ENCODE measurements at places on chromosomes 7 and 10.

DNA sequence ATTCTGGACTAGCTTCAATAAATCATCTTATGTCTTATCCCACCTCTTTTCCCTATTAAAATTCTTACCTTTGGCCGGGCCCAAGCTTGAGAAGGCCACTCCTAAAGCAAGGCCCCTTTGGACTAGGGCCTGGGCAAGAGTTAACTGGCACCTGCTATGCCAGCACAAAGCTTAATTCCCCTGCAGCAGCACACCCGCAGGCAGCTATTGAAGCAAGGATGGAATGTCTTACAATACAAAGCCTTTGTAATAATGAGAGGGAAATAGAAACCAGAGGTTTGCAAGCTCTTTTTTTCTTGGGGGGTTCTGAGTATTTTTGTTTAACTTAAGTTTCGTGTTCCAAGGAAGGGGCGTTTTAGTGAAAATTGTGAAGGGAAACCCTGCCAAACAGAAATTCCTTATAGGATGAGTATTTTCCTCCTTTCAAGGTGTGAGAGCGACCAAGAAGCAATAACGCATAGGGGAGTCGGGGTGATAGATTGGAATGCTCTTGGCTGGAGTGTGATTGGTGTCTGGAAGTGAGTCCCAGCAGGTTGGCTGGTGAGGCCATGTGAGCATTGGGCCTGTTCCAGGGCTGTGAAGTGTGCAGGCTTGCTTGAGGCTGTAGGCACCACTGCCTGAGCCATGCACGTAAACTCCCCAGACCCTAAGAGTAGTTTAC is 148.5 kb downstream of the KIAA1217 start:
- DNase-seq, result no peak

DNA sequence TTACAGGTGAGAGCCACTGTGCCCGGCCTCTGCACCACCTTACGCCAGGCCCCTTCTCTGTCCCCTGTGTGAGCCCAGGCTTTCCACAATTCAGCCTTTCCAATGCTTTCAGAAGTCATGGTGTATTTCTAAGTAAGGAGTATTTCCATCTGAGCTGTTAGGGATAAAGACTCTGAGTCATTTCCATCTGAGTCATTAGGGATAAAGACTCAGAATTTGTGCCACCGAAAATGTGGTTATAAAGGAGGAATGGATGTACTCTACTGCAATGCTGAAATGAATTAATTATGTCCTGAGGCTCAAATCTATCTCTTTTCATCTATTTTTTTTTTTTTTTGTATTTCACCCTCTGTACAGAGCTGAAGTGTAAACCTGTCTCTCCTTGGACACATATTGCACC is 84.0 kb downstream of the GATA3 start:
- no peak for DNase-seq

- DNase-seq, result no peak
These were observed 97.1 kb upstream of the ARID5B start for GRCh38 chr10:61804414-61804813.

GRCh38 chr7:68020102-68020501 is 1023.5 kb downstream of the TYW1 start:
- DNase-seq, result no peak

DNA sequence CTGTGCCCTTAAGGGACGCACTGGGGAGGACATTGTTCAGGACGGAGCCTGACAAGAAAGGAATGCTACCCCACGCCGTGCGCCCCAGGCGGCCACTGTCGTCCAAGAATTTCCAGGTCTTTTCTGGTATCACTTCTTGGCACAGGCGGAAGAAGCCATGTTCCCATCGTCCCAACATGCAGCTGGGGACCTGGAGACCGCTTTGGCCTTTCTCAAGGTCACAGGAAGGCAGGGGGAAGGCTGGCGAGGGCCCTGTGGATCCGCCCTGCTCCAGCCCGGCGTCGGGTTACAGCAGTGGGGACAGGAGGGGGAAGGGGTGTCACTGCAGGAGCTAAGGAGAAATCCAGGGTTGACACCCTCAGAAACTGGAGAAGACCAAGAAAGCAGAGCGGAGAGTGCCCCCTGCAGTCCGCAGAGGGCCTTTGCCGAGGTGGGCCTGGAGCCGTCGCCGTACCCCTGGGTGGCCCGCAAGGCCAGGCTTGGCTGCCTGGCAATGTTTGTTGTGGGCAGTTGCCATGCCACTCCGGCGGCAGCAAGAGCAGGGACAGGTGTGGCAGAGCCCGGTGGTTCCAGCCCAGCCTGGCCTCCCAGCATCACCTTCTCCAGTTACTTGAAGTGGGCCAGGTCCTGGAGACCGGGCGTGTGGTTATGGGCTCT is 104.1 kb downstream of the LHPP start:
- DNase-seq, result peak; percentile 5

DNA sequence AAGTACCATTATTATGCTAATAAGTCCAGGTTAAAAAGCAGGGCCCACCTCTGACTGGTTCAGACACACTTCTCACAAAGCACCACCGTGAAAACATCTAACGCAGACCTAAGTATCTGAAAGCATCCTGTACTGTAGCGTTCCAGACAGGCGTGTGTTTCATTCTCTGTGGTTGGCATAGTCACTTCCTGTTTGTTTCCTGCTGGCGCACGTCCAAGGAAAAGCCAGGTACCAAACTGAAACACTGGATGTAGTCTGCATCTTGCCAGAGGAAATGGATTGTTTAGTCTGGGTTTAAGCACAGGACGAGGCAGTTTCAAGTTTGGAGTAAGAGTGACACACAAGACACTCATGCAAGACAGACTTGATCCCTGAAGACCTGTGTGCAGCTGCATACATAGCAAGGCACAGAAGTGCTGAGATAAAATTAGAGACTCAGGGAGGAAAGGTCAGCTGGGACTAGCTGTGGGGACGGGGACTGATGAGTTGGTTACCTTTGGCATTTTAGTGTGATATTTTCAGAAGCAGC is 23.3 kb downstream of the BPGM start:
- DNase-seq, result peak; percentile 86

DNA sequence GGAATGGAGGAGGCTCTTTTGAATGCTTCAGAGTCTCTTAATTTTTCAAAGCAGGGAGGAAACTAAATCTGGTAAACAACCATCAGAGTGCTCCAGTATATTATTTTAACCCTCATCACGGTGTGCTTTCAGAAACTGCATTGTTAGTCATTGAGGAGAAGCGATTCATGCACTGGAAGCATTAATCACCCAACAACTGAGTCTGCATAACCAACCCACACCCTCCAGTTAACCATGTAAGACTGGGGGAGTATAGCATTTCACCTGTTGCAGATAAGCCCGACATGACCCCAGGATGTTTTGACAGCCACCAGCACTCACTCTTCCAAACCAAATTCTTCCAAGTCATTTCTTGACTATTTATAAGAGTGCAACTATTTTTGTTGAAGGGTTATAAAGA is 257.6 kb downstream of the GATA3 start:
- DNase-seq, result no peak

- DNase-seq, result no peak
These were observed 77.0 kb downstream of the FRMD4A start for GRCh38 chr10:14253711-14254110.

GRCh38 chr10:110733218-110733952 is 89.2 kb downstream of the RBM20 start:
- DNase-seq, result no peak

DNA sequence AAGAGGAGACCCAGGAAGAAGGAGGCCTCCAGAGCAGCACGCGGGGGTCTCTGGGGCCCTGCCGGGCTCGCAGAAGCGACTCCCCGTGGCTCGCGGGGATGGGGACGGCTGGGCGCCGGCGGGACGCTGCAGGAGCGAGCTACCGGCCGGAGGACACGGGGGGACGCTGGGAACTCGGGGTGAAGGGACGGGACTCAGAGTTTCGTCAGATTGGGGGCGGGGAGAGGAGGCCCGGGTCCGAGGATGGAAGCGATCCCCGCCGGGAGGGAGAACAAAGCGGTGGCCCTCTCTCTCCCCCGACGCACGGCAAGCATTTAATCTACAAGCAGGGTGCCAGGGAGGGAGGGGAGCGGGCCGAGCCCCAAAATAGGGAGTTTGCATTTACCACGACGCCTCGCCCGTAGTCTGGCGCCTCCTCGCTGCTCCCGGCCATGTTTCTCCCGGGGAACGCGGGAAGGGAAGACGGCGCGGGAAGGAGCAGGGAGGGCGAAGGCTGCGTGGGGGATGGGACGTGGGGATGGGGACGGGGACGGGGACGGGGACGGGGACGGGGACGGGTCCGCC is at the start of gene PRTFDC1:
Gene PRTFDC1, minus strand, starts transcription at position 464 of the 564 bp plus-strand sequence. Its CDS starts 31 bp downstream, at position 433.
- DNase-seq, result no peak

DNA sequence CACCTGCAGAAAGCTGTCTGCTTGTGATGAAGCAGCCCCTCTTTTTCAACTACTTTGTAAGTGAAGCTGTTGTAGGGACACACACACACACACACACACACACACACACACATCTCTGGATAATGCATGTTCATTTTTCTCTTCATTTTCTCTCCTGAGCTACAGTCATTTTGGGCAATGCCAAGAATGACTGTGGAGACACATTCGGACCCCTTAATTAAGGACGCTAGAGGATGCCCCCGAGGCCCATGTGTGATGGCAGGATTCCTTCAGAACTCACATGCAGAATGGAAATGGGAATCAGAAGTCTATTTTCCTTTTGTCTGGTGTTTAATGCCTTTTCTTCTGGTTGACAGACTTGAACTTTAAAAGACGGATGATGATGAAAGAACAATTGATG is 56.6 kb downstream of the CLRN3 start:
- DNase-seq, result no peak

- no peak for DNase-seq
These were observed 91.2 kb upstream of the PARD3 start for GRCh38 chr10:34906067-34906965.

DNA sequence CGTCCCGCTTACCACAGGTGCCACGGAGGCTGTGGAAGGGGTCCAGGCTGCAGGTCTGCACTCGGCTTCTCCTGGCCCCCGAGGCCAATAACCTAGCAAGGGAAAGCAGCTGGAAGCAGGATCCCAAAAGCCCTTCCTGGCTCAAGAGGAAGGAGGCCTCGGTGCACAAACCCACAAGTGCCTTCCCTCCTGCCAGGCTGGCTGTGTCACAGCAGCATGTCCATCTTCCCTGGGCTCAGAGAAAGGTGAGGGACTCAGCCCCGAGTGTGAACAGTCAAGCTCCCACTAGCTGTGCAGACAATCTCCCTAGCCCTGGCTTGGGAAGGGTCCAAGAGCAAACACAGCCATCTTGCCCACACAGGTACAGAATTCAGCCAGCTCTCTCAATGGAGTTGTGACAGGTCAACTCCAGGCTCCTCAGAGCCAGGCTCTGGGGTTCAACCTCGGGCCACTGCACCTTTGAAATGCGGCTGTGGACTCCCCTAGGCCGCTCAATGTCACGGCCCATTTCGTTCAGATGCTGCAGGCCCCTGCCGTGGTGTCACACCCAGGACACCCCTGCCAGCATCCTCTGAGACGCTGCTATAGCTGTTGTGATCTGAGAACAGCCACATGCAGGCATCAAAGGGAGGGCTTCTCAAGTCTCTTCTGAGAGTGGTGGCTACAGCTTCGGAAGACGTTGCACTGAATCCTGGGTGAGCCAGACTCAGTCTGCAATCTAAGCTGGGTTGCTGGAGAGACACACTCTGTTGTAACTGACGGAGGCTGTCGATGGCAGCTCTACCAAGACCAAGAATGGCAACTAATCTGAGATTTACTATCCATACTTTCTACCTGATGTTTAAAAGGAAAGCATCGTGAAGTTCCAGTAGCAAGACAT is 137.9 kb downstream of the DIP2C start:
- DNase-seq, result no peak

- DNase-seq, result no peak
These were observed 72.8 kb upstream of the ZNF722 start for GRCh38 chr7:63925626-63926460.

DNA sequence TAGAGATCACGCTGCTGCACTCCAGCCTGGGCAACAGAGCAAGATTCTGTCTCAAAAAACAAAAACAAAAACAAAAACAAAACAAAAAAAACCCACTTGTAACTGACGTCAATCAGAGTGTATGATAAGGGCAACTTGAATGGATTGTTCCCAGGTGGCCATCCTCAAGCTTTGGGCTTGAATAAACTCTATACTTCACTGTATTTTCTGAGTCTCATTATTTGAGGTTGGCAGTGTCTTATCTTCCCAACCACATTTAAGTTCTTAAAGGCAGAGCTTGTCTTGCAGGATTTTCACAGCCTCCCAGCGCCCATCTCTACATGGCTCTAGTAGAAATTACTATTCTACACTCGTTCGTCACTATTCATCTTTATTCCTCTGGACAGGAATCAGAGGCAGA is 5.1 kb upstream of the OAT start:
- no peak for DNase-seq

DNA sequence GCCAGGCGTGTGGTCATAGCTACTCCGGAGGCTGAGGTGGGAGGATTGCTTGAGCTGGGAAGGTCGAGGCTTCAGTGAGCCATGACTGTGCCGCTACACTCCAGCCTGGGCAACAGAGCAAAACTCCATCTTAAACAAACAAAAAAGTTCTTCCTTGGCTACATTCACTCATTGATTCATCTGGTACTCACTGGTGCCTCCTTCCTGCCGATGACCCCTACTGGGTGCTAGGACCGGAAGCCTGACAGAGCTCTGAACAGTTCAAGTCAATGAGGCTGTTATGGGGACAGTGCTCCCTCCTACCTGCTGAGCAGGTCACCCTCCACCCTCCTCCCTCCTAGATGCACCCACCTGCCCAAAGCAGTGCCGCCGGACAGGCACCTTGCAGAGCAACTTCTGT is 4.9 kb downstream of the PCOLCE start:
- DNase-seq, result no peak

DNA sequence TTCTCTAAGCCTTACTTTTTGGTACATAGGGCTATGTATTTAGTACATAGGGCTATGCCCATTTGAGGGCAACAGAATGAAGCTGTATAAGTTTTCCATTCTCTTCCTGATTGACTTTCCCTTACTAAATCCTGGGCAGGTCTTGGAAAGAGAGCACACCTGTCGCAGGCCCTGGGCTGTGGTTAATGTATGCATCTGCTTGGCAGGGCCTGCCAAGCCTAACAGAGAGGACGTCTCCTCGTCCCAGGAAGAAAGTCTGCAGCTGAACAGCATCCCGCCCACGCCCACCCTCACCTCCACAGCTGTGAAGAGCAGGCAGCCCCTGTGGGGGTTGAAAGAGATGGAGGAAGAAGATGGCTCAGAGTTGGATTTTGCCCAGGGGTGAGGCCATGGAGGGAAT is 8.9 kb upstream of the PVRIG start:
- DNase-seq, result no peak

GRCh38 chr10:3107426-3107961 is 40.1 kb downstream of the PFKP start:
- DNase-seq, result no peak

- DNase-seq, result no peak
These were observed 203.0 kb upstream of the MINDY3 start for GRCh38 chr10:16063350-16063749.
